Uterus (tissue), 4 donors: ENCODE measurements at places on chromosomes 11 and 22. TPM values are rescaled to one million over a fixed set of nuclear protein-coding genes. Genes with fewer than 3 reads are reported as not detected.

The SAA1 gene
- total RNA-seq: 3.3 TPM

The ZC3H12C gene
- 2.3 TPM for total RNA-seq

The DGCR6 gene
- total RNA-seq: 1.8 TPM

The CBLIF gene
- not detected for total RNA-seq

The PCNX3 gene
- total RNA-seq: 15.4 TPM

The OR5L2 gene
- not detected for total RNA-seq

The BIRC3 gene
- total RNA-seq: 1.5 TPM

The CCDC157 gene
- total RNA-seq: 2.9 TPM

The CYP2D6 gene
- total RNA-seq: 0.62 TPM

The FOLR2 gene
- 7.7 TPM for total RNA-seq

The CALCB gene
- 0.21 TPM for total RNA-seq

The MMP7 gene
- total RNA-seq: 7.2 TPM

The NRXN2 gene
- total RNA-seq: 22.9 TPM
